ENCODE measurements at places on chromosomes 11 and 22. TPM values are rescaled to one million over a fixed set of nuclear protein-coding genes. Genes with fewer than 3 reads are reported as not detected.

Gene YPEL1
- 17.3 TPM for total RNA-seq

Gene APOL4
- 7.6 TPM for total RNA-seq

Gene MTNR1B
- not detected for total RNA-seq

Gene C11orf87
- not detected for total RNA-seq

Gene DBX1
- not detected for total RNA-seq

Gene OR51A4
- not detected for total RNA-seq

Gene F2
- not detected for total RNA-seq

Gene GPR83
- 0.08 TPM for total RNA-seq

Gene TRAF6
- total RNA-seq = 12.4 TPM

Gene NTM
- not detected for total RNA-seq

Gene C1QTNF4
- total RNA-seq = 0.25 TPM

Gene HOATZ
- not detected for total RNA-seq

Gene PPP1CA
- total RNA-seq = 308 TPM

Gene OR8I2
- total RNA-seq = not detected

Gene OR8H3
- not detected for total RNA-seq

Gene POU2AF3
- total RNA-seq = not detected

Gene DDIAS
- 11.0 TPM for total RNA-seq

Gene OR52N2
- total RNA-seq = not detected

Gene BTG4
- not detected for total RNA-seq

Gene AIFM3
- total RNA-seq = 0.23 TPM

Gene TIMP3
- not detected for total RNA-seq

Gene MOV10L1
- not detected for total RNA-seq

Gene LRRC56
- total RNA-seq = 2.2 TPM

Gene MFRP
- not detected for total RNA-seq

Gene CDC42BPG
- total RNA-seq = 0.70 TPM

Gene WNT7B
- total RNA-seq = not detected

Gene SORL1
- total RNA-seq = 116 TPM

Gene MS4A4A
- not detected for total RNA-seq

Gene ACR
- total RNA-seq = not detected
